Type B pancreatic cell (in vitro differentiated cells): ENCODE measurements at places on chromosomes 2 and 18. TPM values are rescaled to one million over a fixed set of nuclear protein-coding genes. Genes with fewer than 3 reads are reported as not detected.
A peak's percentile ranks its signal among the peaks of the same experiment; 100 is the strongest.

The LRRTM4 gene
- total RNA-seq = 5.4 and 6.5 TPM in 2 replicates

DNA sequence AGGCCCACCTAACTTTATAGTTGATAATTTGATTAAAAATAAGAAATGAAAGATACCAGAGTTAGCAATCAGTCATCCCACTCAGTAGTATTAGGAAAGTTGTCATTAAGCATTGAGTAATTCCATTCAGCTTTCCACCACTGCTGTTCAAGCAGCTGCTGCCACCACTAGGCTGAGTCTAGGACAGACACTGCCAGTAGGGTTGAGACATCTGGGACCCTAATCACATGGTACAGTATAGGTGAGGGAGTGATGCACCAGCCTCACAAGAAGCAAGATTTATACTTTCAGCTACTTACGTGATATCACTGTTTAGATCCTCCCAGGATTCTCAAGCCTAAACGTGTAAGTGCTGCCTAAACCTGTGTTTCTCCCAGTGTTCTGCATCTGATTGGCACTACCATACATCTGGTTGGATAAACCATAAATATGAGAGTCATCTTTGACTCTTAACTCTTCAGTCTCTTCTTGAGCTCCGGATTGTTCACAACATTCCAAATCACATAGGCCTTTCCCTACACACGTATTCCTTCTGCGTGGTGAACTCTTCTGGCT is 3.2 kb downstream of the UBXN4 start:
- DNase-seq = no peak

DNA sequence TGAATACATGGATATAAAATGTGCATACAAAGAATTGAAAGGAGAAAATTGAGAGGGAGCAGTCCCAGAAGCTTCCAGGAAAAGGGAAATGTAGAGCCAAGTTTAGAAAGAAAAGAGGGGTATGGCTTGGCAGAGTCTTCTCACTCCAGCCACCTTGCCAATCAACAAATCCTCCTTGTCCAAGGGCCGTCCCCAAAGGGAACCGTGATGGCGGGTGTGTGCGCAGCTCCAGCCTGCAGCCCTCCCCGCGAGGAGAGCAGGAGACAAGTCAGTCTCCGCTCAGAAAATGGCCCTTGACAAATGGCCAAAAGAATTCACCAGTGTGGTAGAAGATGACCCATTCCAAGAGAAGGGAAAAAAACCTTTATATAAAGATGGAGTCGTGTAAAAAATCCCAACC is 448.3 kb upstream of the POU3F3 start:
- no peak for DNase-seq

DNA sequence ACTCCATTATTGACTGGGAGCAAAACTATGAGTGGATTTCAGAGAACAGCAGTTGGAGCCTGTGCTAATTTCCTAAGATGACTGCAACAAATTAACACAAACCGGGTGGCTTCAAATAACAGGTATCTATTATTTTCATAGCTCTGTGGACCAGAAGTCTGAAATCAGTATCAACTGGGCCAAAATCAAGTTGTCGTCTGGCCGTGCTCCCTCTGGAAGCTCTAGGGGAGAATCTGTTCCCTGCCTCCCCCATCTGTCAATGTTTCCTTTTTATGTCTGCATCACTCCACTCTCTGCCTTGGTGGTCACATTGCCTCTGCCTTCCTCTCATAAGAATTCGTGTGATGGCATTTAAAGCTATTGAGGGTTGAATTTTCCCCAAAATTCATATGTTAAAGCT is 269.8 kb downstream of the TMX3 start:
- no peak for DNase-seq

GRCh38 chr2:60391649-60392375 is 161.6 kb downstream of the BCL11A start:
- DNase-seq = no peak

- no peak for DNase-seq
Measured at GRCh38 chr2:170996316-170996715, 67.3 kb downstream of the GORASP2 start.

DNA sequence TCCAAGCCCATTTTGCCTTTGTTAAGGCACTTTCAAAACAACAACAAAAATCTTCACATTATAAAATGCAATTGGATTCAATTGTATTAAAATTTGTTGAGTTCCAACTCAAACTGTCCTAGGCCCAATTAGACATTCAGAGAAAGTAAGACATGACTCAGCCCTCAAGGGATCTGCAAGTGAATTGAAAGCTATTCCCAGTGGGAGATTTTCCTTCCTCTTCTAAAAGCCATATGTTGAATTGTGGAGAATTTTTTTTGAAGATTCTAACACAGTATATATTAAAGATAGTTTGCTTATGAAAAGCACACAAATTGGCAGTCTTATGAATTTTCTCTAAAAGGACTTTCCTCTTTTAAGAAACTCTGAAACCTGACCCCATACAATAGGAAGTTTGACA is 268.0 kb upstream of the PARD3B start:
- DNase-seq = no peak

- DNase-seq = no peak
Measured at GRCh38 chr2:239249776-239250175, 151.0 kb downstream of the HDAC4 start.

DNA sequence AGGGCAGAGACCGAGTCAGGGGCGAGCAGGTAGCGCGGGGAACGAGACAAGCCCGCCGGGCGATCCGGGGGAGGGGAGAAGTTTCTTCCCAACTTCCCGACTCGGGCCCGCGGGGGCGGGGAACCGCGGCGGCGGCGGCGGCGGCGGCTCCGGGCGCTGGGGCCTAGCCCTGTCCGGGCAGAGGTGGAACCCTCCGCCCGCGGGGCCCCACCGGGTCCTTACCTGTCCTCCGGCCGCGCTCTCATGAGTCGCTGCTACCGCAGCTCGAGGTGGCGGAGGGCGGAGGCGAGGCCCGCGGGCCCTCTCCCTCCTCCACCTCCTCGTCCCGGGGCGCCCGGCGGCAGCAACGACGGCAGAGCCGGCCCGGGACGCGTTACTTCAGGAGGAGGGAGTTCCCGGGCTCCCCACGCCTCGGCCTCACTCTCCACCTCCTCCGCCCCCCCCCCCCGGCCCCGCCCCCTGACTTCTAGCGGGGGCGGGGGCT is at the start of gene YES1:
YES1 (minus strand) TSS at position 351 of the 484 bp plus-strand sequence. CDS start 55,415 bp downstream, outside the sequence.
- DNase-seq = peak; percentile 74

DNA sequence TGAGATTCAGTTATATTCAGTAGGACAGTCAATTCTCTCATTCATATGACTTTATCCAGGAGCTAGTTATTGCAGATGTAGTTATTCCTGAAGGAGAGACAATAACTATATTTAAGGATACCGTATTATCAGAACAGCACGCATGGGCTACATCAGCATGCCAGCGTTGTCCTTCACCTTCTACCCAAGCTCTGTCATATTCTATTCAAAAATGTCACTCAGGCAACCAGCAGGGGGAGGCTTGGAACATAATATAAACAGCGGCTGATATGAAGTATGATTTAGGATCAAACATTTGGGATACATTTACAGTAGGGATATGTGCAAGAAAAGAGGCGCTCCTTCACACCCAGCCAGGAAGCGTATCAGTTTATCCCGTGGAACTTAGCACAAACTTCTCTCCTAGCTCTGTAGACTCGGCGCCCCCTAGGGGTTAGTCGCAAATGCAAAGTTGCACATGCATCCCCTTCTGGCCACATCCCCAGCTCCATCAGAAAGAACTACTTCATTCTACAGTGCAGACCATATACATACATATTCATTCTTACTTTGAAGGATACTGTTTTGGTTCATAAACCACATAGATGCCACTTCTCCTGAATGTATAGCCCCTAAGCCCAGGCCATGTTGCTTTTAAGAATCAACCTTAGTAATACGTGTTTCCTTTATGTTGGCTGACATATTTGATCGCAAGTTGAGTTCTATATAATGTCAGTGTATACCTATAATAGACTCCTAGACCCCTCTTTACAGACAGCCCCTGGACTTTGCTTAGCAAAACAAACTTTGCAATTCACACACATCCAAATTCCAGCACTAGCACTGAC is 759.4 kb downstream of the ADCYAP1 start:
- DNase-seq = no peak

DNA sequence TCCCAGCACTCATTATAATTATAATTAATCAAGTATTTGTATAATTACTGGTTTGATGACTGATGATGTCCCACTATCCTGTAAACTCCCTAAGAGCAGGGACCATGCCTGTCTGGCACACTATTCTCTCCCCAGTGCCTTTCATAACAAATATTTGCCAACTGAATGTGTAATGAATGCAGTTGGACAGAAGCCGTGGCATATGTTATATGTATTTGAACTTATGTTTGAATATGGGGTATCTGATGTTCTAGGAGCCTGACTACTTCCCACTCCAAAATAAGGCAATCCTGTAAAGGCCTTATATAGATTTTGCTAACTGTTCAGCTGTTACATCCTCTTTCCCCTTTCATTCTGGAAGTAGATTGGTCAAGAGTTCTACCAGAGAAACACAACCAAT is 19.7 kb downstream of the OSBPL6 start:
- DNase-seq = no peak

DNA sequence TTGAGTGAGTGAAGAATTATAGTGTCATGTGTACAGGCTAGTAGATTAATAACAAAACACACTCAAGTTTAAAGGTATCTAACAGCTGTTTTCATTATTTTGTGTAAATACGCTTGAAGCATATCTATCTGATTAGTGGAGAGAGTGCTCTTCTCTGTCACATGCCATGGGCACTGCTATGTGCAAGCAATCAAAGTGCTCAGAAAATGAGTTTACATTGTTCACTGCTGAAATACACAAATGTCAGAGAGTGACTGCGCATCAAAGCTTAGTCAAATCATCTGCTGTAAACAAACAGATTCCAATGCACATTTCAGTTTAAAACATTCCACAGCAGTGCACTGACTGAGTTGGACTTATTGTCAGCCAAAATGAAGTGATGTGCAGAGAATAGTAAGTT is 423.4 kb downstream of the ZEB2 start:
- DNase-seq = no peak

- DNase-seq = no peak
Measured at GRCh38 chr2:74373985-74374384, 6.1 kb downstream of the DCTN1 start.

DNA sequence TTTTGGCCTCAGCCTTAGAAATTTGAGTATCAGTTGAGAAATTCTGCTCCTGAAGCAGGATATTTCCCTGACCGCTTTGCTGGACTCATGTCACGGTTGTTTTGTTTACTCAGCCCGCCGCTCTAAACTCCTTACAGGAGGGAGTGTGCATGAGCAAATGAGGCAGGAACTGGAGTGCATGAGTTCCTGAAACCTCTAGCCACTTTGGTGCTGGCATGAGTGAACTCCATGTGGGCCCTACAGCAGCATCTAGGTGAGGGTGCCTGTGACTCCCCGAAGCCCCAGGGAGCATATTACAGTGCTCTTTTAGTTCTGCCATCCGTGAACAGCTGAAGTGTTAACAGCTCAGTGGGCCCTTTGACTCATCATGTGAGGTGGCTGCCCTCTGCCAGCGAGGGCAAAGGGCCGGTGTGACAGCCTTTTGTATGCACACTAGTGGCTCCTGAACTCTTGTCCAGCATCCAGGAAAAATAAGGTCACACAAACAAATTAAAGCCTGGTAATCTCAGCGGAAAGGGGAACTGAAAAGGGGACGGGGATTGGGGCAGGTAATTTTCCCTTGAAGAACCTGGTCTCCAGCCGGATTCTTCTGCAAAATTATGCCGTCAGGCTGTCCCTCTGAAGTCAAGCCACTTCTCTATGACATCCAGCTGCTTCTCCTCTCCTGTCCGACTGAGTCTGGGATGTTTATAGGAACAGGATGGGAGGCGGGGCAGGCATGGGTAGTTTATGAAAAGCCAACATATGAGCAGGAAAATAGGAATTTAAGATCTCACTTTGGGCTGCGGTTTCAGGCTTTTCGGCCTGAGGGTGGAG is 1668.7 kb downstream of the SUCLG1 start:
- DNase-seq = no peak

DNA sequence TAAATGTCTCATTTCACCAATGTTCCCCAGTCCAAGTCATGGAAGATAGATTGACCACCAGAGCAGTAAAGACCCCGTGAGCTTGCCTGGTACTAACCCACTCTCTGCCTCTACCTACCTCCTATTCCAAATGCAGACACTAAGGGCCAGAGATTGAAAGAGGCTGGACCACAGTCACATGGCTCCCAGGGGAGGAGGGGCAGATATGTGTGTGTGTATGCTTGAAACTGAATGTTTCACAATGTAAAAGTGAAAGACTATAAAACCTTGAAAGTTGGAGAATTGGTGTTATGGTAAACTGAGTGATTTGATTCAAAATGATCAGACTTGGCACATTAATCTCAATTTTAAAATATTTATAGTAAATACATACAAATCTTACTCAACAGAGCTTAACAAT is 21.7 kb upstream of the KLHL29 start:
- DNase-seq = no peak

DNA sequence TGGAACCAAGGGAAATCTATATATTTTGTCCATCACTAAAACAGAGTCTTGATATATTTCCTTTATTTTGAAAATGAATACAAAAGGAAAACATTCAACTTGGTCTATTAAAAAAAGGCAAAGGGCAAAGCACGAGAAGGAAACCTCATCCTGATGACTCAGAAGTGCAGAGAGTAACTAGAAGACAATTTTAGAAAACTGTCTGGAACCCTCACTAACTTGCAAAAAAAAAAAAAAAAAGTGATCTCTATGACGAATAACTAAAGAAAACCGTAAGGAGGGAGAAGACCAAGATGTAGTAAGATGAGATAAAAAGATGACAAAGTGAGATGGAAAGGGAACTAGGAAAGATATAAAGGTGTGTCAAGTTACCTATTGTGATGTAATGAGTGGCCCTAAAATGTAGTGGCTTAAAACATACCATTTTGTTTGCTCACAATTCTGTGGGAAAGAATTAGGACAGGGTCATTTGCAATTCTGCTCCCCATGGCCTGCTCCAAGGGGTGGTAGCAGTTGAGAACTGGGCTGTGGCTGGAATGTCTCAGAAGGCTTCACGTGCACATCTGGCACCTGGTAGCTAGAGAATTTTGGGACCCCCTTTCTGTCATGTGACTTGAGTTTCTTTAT is 303.0 kb downstream of the DYSF start:
- DNase-seq = no peak

- no peak for DNase-seq
Measured at GRCh38 chr2:78553866-78554647, 471.4 kb upstream of the REG3G start.

DNA sequence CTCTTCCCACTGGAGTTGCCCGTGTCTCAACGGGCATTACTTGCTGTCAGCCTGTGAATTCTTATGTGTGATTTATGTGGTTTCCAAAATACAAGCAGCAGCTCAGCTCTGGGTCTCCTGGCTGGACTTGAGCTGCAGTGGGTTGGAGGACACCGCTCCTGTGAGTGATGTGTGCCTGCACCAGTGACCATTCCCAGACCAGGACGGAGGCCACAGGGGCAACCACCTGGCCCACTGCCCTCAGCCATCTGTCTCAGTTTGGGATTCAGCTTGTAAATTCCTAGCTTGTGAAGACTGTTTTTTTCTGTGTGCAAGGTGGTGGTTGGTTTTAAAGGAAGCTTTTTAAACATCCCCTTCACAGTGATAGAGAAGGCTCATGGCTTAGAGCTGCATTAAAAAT is 261.0 kb downstream of the BCL2 start:
- no peak for DNase-seq

GRCh38 chr2:61789807-61790602 is 63.9 kb downstream of the FAM161A start:
- no peak for DNase-seq
